Activated naive CD4-positive, alpha-beta T cell treated with anti-CD3 and anti-CD28 coated beads, Interleukin-2, amount 50 U/mL, for 16 hours (primary cell): ENCODE measurements at places on chromosomes 7 and 10.

DNA sequence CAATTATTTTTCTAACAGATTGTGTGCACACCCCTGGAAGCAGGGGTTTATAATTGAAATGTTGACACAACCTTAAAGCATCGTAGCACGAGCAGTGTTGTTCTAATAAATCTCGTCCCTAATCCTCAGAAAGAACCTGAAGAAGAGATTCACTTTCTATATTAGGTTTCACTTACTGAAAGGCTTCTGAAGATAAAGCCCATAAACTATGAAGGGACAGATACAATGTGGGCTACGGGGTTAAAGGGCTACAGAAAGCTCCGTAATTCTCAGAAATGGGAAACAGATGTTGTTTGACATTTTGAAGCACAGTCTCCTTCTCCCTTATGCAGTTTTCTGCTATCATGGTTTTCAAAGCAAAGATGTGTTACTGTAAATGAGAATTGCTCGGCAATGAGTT lies 479.6 kb downstream of the GATA3 start:
- no peak for DNase-seq

GRCh38 chr10:115918812-115919211 lies 354.2 kb downstream of the GFRA1 start:
- DNase-seq, result no peak

DNA sequence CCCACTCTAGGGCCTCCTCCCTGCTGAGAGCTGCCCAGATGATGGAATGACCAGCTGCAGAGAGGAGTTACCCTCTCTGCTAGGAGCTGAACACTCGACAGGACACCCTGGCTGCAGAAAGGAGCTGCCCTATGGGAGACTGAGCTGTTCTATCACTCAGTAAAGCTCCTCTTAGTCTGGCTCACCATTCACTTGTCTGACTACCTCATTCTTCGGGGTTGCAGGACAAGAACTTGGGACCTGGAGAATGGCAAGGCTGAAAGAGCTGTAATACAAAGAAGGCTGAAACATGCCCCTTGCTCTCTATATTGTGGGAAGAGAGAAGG lies 30.5 kb downstream of the CRTAC1 start:
- no peak for DNase-seq

- no peak for DNase-seq
Observed at GRCh38 chr10:100446130-100446761, 16.6 kb upstream of the WNT8B start.

GRCh38 chr10:61350068-61350467 lies 103.1 kb downstream of the TMEM26 start:
- no peak for DNase-seq

DNA sequence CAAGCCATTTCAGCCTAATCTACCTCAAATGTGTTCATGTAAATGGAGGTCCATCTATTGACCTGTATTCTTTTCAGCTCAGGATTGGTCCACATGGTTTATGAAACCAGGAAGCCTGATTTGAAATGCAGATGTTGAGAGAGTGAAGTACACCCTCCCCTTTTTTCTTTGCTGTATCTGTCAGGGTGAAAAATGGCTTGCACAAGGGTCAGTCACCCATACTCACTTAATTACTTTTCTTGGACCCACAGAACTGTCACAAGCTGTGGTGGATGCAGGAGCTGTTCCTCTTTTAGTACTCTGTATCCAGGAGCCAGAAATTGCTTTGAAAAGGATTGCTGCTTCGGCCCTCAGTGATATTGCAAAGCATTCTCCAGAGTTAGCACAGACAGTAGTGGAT lies 41.2 kb downstream of the SPAG6 start:
- no peak for DNase-seq

GRCh38 chr10:36534471-36535002 lies 590.9 kb upstream of the ANKRD30A start:
- DNase-seq, result no peak

GRCh38 chr7:106720641-106721040 lies 59.7 kb upstream of the CCDC71L start:
- no peak for DNase-seq

DNA sequence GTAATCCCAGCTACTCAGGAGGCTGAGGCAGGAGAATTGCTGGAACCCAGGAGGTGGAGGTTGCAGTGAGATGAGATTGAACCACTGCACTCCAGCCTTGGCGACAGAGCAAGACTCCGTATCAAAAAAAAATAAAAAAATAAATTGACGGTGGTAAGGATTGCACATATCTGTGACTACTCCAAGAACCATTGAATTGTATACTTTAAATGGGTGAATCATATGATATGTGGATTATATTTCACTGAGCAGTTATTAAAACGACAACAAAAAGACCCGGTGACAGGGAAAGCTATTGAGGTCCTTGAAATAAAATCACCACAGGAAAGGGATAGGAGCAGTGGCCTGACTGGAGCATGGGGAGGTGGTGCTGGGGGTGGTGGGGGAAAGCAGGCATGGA lies 31.2 kb upstream of the COMTD1 start:
- no peak for DNase-seq

DNA sequence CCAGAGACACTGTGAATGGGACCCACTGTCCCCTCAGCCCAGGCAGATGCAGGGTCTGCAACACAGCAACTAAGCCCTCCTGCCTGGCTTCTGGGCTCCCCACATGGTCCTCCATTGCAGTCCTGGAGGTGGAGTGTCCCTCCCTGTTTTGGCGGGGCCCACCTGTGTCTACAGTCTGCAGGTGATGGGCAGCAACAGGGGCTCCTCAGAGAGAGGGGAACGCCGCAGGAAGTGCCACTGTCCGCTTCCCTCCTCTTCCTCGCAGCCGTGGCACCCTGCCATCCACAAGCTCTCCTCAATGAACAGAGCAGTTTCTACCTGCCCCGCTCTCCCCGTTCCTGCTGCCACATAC lies 9.3 kb downstream of the CAMK2G start:
- DNase-seq, result no peak

DNA sequence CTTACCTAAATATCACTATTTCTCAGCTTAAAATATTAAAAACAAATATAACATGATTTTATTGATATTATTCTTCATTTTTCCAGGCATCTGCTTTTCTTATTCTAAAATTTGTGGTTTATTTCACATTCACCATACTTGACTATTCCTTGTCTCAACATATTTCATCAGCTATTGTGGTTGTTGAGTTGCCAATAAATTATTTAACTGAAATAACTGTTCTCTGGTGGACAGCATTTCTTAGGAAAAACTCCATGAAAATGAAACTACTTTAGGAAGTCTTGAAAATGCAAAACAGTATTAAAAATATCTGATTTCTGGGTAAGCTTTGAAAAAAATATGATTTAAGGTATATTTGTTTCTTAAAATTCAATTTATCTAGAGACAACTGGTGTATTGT lies 122.9 kb upstream of the SEMA3A start:
- no peak for DNase-seq

GRCh38 chr7:31056775-31057346 lies 4.8 kb downstream of the ADCYAP1R1 start:
- DNase-seq, result no peak

DNA sequence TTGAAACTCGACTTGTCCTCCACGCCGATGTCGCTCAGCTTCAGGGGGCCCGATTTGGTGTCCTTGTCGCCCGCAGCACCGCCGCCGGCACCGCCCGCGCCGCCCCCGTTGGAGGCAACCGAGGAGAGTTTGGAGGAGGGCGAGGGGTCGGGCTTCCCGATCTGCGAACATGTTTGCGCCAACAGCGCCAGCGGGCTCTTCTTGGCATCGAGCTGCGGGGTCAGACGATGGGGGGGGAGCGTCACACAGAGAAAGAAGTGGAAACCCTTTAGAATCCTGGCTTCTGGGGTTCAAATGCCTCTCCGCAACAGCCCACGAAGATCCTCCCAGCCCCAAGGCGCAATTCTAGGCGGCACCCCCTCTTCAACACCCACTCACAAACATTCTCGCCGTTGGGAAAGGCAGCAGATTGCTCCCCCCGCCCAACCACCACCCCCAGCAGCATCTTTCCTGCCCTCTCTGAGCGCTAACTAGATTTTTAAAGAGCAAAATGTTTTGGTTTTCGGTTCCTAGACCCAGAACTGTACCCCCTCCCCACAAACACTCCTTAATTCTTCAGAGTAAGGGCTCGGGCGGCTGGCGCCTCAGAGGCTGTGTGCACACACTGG lies 1.3 kb downstream of the ZNF503 start:
- no peak for DNase-seq

DNA sequence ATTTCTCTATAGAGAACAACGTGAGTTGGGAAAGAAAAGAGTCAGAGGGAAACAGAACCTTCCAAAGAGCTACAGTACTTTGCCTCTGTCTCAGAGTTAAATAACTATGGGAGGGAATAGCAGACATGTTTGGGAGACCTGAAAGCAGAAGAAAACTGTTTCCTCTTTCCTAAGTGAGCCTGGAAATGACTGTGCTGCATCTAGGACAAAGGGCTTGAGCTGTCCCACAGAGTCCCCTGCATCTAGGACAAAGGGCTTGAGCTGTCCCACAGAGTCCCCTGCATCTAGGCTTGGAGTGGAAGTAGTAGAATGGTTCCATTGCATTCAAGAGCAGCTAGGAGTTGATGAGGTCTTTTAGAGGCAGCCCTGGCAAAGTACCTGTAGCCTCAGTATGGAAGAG lies 149.7 kb downstream of the DKK1 start:
- no peak for DNase-seq

DNA sequence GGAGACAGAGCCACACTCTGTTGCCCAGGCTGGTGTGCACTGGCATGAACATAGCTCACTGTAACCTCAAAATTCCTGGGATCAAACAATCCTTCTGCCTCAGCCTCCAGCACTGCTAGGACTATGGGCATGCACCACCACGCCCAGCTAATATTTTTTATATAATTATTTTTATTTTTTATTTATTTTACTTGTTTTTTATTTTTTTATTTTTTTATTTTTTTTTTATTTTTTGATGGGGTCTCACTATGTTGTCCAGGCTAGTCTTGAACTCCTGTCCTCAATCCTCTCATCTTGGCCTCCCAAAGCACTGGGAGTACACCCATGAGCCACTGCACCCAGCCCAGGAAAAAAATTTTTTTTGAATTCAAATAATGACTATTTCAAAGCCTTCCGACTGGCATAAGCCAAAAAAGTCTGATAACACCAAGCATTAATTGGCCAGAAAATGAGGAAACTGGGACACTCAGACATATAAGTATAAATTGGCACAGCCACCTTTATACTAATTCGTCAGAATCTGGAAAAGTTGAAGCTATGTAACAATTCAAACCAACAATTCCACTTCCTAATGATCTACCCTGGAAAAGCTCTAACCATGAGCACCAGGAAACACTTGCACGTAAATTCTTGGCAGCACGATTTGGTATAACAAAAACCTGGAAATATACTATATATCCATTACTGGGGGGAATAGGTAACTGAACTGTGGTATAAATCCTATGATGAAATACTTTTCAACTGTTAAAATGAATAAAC lies 6.3 kb downstream of the ZC3HAV1 start:
- no peak for DNase-seq

DNA sequence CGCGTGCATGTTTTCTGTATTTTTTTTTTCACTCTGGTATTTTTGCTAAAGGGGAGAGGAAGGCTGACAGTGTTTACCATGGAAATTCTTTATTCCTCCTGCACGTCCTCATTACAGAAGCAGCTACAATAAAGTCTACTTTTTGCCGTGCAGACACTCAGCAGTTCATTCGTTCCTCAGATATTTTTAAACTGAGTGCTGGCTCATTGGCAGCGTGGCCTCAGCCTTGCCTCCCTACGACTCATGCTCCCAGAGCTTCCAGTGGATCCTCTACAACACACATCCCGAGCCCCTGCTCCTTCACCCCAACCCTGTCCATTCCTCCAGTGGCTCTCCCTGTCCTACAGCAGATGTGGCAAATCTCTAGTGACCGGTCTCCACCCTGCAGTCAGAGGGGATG lies 239.2 kb upstream of the ZMIZ1 start:
- no peak for DNase-seq

DNA sequence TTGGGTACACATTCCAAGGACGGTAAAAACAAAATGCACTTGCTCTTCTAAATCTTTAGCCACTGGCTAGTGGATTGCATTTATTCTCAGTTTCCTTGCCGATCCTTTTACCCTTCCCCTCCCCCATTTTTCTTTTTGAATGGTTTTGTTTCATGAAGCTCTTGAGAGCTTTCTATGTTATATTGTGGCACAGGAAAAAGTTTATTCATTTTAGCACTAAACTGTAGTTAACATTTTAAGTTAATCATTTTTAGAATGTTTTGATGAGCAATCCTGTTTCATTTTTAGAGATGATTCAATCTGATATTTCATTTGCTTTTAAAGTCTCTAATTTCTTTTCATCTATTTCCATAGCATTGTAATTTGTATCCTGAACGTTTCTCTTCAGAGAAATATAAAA lies 24.0 kb downstream of the ZEB1 start:
- no peak for DNase-seq

DNA sequence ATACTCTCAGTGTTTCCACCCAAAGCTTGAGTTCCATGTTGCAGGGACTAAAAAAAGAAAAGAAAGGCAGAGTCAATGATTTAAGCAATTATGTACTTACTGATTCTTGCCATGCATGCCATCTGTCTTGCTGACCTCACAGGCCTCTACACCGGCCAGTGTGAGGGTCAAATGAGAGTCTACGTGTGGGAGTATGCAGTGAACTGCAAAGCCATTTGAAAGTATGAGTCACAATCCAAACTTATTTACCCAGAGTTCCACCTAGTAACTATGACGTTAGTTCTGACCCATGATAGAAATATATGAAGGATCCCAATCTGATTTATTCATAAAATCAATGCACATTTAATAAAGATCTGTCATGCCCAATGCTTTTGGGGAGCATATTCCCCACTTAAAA lies 26.5 kb downstream of the PDE1C start:
- no peak for DNase-seq

GRCh38 chr10:89332123-89332633 lies 4.4 kb downstream of the IFIT3 start:
- DNase-seq, result peak; percentile 26

DNA sequence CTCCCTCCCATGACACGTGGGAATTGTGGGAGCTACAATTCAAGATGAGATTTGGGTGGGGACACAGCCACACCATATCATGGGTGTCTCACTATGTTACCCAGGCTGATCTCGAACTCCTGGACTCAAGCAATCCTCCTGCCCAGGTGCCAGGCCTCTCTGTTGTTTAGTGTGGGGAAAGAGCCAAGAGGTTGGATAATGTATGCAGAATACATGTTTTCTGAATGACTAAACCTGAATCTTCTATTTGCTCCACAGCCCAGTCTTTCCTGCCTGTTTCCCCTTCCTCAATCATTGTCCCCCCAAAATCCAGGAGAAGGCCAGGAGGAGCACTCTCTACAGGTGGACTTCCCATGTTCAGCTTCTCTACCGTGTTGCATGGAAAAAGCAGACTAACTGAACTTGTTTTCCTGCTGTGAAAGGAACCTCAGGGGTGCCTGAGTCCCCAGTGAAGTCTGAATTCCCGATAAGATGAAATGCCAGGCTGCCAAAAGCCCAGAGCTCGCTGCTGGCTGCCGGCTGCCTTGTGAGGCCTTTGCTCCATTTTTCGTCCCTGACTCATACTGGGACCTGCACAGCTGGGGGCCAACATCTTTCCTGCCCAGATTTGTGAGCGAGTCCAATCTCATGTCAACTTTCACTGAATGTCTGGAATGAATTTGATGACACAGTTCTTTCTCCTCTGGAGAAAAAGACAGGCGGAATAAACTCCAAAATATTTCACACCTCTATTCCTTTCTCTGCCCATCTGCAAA lies 588.0 kb downstream of the CALN1 start:
- DNase-seq, result no peak

GRCh38 chr7:127530148-127530547 lies 55.2 kb downstream of the GCC1 start:
- no peak for DNase-seq
